Pulmonary artery endothelial cell (primary cell): ENCODE measurements at places on chromosomes 4 and X. TPM values are rescaled to one million over a fixed set of nuclear protein-coding genes. Genes with fewer than 3 reads are reported as not detected.

- DNase-seq = no peak
These were observed 9.9 kb upstream of the CCNQ start for GRCh38 chrX:153608806-153609205.

- no peak for DNase-seq
These were observed 241.4 kb upstream of the GALNT7 start for GRCh38 chr4:172927096-172927814.

Gene PLS3
- total RNA-seq = 457 and 701 TPM in 2 replicates

Gene BST1
- total RNA-seq = 19.2 and 23.8 TPM in 2 replicates

GRCh38 chr4:138317175-138317748 is 75.1 kb upstream of the SLC7A11 start:
- DNase-seq = no peak

- DNase-seq = no peak
These were observed 295.3 kb downstream of the MID1IP1 start for GRCh38 chrX:39096599-39096998.

DNA sequence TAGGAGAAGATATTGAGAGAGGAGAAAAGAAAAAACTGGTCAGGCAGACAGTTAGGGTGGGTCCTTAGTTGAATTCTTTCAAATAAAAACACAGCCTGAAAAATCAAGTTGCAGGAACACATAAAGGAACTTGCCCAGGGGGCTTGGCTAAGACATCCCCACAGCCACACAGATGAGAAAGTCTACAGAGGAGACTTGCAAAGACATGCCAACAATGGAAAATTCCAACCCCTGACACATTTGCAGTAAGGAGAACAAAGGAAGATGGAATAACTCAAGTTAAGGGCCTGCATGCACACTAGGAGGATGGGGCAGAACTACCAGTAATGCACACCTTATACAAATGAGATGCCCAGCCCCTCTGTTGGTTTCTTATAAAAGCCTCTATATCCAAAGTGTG is 197.6 kb downstream of the CPXCR1 start:
- no peak for DNase-seq

DNA sequence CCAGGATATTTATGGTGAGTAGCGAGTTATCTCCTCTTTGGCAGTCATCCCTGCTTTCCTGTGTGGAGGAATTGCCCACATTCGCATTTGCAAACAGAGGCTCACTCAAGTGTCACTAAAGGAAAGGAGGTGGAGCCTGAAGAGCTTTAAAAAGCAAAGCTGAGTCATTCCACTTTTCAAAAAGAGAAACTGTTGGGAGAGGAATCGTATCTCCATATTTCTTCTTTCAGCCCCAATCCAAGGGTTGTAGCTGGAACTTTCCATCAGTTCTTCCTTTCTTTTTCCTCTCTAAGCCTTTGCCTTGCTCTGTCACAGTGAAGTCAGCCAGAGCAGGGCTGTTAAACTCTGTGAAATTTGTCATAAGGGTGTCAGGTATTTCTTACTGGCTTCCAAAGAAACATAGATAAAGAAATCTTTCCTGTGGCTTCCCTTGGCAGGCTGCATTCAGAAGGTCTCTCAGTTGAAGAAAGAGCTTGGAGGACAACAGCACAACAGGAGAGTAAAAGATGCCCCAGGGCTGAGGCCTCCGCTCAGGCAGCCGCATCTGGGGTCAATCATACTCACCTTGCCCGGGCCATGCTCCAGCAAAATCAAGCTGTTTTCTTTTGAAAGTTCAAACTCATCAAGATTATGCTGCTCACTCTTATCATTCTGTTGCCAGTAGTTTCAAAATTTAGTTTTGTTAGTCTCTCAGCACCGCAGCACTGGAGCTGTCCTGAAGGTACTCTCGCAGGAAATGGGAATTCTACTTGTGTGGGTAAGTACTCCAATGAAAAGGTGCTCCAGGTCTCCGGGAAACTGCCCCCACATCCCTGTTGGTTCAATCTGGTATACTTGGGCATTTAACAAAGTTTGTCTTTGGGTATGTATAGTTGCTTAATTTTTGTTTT is at the start of gene EGF:
EGF (plus strand) TSS at position 178 of the 890 bp plus-strand sequence; CDS start at position 631, 453 bp downstream.
- DNase-seq = no peak

- peak; percentile 58 for DNase-seq
These were observed 150.2 kb upstream of the MAMLD1 start for GRCh38 chrX:150212672-150213480.

DNA sequence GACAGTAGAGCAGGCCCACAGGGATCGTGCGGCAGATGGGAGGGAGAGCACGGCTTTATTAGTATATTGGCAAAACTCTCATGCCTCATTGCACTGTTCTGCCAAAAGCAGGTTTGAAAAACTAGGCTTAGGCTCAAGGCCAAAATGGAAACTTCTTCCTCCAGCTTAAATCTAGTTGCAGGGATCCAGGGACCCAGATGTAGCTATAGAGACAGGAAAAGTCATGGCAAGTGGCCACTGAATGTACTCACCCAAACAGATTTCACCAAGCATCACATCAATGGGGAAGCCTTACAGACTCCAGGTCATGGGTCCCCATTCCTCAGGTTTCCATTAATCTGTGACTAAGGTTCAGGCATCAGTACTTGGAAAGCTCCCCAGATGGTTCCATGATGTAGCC is 149.2 kb downstream of the STK32B start:
- DNase-seq = no peak

DNA sequence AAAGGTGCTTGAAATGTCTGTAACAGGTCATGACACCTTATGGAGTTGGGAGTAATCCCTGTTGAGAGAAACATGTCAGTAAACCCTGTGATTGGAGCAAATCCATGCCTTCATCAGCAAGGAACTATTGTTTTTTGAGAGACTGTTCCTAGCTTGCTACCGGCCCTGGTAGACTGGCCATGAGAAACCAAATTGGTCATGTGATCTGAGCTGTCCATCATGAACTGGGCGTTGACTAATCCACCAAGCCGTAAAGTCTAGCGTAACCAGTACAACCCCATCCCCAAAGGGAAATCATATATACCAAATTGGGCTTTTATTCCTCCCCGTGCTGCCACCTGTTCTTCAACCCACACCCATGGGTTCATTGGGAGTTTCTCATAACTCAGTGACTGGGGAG is 143.7 kb downstream of the PHF8 start:
- DNase-seq = no peak

DNA sequence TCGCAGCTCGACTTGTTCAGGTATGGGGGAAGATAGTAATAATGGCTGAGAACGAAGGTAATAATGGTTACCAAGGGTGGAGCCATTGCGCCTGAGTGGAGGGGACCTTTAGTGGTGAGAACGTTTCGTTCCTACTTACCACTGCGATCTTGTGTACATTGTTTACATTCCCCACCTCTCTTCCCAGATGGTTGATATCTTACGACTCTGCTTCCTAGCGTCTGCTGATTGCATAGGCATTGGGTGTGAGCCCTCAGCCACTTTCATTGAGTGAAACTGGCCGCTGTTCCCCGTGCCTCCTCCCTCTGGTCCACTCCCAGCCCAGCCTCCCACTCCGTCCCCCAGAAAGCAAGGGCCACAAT is 850 bp downstream of the IGBP1 start:
- DNase-seq = no peak

GRCh38 chr4:185817403-185817818 is 5.4 kb upstream of the SORBS2 start:
- DNase-seq = no peak

DNA sequence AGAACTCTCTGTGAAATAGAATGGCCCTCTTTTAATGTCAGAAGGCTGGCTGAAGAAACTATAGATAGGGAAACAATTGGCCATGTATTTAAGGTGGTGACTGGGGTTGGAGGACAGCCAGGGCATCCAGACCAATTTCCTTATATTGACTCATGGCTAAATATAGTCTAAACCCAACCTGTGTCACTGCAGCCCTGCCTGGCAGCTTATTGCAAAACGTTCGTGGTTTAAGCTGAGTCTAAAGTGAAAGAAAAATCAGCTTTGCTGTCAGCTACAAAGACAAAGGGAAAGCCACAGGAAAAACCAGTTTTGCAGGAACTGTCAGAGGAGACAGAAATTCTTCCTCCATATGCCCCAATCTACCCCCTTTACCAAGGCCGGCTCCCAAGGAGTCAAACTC is 902.8 kb upstream of the NDST4 start:
- no peak for DNase-seq

Gene ARHGAP24
- total RNA-seq = 122 and 127 TPM in 2 replicates

- DNase-seq = no peak
These were observed 13.7 kb upstream of the DHX15 start for GRCh38 chr4:24598025-24598424.

GRCh38 chrX:104391906-104392305 is 137.2 kb upstream of the ESX1 start:
- no peak for DNase-seq

- no peak for DNase-seq
These were observed 58.4 kb downstream of the IL21 start for GRCh38 chr4:122562449-122562848.

Gene YY2
- 1.1 and 1.6 TPM in 2 replicates for total RNA-seq

DNA sequence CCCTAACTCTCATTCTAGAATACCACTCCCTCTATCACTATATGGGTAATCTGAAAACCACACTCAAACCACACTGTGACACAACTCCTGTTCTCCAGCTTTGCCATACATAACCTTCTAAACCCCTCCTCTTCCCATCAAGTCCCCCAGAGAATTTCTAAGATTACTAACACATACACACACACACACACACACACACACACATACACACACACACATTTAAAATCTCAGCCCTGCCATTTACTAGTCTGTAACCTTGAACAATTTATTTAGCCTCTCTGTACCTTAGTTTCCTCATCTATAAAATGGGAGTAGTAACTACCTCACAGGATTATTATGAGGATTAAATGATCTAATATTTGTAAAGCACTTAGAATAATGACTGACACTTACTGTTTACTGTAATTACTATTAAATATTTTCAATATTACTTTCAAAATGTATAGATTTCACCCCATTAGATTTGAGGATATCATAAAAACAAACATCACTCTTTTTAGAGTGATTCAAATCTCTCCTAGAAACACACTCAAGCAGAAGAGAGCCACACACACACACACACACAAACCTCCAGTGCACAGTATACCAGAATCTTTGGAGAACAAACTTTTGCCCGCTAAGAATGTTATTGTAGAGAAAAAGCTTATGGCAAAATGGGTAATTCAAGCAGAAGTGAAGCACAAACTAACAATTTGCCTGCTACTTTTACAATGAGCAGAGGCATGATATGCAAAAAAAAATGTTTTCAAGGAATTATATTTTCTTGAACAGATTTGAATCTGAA is 3.8 kb downstream of the ANKRD50 start:
- DNase-seq = no peak

Gene ITGB1BP2
- 0.46 and 1.4 TPM in 2 replicates for total RNA-seq

DNA sequence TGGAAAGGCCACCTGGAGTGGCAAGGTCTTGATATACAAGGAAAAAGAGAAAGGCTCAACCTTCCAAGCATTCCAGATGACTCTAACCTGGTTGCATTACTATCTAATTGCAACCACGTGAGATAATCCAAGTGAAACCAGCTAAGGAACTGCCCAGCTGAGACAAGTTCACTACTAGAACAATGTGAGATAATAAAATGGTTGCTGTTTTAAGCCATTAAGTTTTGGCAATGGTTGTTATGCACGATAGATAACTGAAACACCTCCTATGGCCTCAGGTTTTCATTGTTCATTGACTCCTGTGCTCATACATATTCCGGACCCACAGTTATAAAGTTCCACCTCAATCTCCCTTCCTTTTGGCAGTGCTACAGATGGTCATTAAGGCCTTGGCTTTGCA is 9.2 kb upstream of the CXorf66 start:
- DNase-seq = no peak

GRCh38 chr4:7410446-7410845 is 24.3 kb downstream of the PSAPL1 start:
- no peak for DNase-seq

- DNase-seq = no peak
These were observed 869 bp downstream of the TMEM184C start for GRCh38 chr4:147617841-147618691.
